ENCODE measurements at places on chromosomes 7 and 10.

DNA sequence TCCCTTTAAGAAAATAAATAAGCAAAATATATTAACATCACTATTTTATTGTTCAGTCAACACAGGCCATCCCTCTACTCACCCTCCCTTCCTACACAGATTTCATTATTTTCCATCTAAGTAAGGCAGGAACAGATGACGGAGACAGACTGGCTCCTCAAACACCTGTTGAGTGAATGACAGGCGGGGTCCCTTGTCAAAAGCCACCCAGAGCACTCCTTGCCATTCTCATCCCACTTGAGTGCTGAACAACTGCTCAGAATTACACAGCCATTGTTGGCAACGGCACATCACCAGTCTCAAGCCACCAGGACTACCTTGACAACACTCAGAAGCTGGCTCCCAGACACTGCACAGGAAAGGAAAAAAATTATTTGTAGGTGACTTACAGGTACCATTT lies 3.3 kb downstream of the GRB10 start:
- DNase-seq, result no peak

DNA sequence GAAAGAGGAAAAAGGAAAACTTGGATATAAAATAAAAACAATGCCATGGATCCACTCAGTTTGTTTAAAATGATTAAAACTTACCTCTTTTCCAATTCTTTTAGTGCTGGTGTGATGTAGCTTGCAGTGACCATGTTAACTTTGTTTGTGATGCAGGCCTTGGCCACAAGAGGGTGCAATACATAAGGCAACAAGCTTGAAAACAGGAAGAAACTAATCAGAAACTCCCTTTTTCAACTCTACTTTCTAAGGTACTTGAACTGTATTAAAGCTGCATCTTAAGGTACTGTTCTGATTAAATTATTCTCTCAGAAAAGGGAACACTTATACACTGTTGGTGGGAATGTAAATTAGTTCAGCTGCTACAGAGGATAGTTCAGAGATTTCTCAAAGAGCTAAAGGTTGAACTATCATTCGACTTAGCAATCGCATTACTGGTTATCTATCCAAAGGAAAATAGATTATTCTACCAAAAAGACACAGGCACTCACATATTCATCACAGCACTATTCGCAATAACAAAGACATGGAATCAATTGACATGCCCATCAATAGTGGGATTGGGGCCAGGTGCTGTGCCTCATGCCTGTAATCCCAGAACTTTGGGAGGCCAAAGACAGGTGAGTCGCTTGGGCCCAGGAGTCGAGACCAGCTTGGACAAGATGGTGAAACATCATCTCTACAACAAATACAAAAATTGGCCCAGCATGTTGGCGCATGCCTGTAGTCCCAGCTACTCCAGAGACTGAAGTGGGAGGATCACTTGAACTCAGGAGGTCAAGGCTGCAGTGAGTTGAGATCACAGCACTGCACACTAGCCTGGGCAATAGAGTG lies 50.9 kb downstream of the AASS start:
- DNase-seq, result peak; percentile 48

- DNase-seq, result peak; percentile 62
These were observed 53.4 kb downstream of the TMEM209 start for GRCh38 chr7:130151591-130152492.

DNA sequence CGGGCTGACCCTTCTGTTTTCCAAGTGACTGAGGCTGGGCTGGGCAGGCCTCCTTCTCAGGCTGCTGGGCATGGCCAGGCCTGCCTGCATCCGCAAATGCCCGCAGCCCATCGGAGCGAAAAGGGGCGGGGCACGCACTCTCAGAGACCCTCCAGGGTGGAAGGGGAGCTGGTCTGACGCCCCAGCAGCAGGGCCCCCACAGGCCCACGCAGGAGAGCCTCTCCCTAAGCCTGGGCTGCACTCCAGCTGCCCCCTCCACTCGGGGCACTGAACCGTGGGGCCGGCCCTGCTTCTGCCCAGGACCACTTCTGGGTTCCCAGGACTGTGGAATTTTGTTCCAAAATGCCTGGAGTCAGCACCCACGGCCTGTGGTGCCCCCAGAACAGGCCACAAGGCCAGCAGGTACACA lies 9.3 kb downstream of the ADAP1 start:
- DNase-seq, result no peak

DNA sequence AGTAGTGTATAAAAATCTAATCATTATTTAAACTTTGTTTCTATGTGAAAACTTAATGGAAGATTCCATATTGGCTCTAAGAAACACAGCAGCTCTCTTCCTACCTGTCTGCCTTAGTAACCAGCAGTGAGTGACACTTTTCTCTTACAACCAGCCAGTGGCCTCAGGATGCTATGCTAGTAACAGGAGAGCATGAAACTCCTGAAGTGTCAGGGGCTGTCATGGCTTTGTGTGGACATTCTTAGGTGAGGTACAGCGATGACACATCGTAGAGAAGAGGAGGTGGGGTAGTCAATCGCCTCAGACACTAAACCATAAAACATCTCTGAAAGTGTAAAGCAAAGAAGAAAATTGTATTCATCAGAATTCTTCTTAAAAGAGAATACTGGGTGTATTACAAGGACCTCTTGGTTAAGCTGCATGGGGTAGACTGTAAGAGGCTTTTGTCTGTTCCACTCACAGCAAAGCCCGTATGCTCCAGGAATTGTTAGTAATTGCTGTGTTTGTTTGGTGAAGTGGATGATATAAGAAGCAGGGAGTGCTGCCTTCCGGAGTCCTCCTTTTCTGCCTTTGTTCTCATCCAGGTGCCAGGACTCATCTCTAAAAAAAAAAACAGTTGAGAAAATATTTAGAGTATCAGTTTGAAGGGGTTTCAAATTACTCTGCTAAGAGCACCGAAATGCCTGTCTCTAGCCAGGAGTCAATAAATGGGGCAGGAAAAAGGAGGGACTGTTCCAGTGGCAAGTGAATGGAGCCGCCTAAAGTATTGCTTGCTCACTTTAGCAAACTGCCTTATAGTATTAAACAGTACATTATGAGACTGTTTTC lies 518.8 kb downstream of the CNTNAP2 start:
- DNase-seq, result no peak

All from CD4-positive, alpha-beta T cell treated with Interleukin-1 beta for 1 hour (primary cell).